ENCODE measurements at places on chromosomes 7 and 10.

DNA sequence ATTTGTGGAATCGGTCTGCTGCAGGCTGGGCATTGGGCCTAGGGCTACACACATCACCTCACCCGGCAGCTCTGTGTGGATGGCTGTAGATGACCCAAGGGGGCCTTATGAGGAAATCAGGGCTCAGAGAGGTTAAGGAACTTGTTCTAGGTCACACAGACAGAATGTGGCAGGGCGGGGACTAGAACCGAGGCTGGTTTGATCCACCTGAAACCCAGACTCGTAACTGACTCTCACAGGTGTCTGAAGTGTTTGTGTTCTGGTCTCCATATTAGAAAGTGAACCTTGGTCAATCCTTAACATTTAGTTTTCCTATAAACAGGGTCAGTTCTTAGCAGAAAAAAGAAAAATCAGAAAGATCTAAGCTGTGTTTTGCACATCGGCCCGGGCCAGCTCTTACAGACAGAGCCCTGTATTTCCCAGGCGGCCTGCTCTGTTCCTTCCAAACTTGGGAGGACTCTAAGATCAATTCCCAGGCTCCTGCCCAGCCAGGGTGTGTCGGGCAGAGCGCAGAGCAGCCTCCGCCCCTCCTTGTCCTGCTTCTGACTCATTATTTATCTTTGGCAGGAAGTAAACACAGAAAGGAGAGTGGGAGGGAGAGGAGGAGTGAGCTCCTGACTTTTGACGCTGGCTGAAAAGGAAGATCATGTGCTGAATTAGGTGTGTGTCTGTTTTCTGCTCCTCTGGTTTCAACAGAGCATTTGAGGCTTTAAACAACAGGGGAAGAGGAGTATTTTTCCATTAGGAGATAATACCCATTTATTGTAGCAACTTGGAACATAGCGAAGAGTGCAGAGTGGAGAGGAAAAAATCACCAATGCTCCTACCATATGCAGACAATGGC, 74.1 kb downstream of the TACC2 start:
- DNase-seq = peak; percentile 72

GRCh38 chr7:150503581-150503980, 11.1 kb upstream of the GIMAP7 start:
- no peak for DNase-seq

GRCh38 chr10:9228771-9229170, 1174.3 kb downstream of the GATA3 start:
- no peak for DNase-seq

- no peak for DNase-seq
Observed at GRCh38 chr7:73995330-73995729, 32.6 kb upstream of the ELN start.

GRCh38 chr7:150766334-150766709, 29.1 kb downstream of the GIMAP5 start:
- DNase-seq = no peak

DNA sequence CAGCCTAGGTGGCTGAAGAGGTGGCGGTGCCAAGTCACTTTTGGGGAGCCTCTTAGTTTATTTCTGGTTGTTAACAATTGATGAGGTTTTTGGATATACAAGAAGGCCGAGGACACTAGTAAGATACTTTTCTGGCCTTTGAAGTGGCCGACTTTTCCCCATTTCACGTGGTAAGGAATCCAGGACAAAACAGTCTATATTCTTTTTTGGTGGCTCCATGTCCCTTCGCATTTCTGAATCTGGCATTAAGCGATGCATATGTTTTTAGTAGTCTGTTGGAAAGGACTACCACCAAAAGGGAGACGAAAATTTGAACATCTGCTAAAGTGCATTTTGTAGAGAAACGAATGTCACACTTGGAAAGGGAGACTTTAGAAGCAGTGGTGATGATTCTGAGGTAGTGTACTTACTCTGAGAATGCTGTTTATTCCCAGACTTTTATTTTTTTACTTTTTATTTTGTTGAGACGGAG, 1.5 kb downstream of the MLLT10 start:
- no peak for DNase-seq
